ENCODE measurements at places on chromosomes 2 and 18.

DNA sequence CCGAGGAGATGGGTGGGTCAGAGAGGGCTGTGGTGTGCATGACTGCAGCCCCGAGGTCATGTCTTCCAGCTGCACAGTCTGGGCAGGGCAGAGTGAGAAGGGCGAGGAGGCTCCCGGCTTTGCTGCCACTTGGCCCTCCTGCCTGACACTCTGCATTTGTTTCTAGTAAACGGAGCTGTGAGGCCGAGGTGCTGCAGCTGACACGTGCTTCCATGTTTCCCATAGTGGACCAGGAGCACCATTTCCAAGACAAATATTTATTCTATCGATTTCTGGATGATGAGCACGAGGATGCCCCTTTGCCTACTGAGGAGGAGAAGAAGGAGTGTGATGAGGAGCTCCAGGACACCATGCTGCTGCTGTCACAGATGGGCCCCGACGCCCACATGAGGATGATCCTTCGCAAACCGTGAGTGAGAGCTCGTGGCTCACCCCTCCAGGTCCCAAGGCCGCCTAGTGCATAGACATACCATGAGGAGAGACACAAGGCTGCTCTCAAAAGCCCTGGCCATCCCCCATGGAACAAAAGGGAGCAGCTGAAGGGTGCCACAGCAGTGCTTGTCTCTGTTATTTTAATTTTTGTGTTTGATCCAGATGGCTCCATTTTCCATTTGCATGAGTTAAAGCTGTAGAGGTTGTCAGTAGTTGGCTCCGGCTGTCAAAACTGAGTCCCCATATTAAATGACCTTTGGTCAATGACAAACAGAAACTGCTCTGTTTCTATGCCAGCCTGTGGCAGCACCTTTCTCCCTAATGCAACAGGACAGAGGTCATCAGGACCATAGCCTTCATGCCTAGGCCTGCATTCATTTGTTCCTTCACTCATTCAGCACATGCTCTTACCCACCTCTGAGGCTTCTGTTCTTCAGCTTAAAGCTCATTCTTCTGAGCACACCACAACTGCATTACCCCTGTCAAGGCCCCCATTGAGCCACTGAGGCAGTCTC lies 108.3 kb upstream of the MAP3K20 start:
- DNase-seq, result no peak

DNA sequence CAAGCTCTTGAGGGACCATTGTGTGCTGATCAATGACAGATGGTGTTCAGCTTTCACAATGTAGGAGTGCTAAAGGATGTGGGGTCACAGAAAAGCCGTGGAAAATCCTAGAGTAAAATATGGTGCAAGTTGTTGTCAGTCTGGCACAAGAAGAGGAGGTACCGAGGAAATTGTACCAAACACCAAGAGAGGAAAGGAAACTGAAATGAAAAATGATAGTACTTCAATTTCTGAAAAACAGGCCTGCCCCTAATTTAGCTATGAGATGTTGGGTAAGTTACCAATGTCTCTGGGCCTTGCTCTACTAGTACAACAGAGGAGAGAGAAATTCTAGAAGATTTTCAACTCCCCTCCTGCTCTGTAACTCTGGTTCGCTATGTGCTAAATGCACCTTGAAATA lies 78.8 kb upstream of the PELI1 start:
- DNase-seq, result no peak

DNA sequence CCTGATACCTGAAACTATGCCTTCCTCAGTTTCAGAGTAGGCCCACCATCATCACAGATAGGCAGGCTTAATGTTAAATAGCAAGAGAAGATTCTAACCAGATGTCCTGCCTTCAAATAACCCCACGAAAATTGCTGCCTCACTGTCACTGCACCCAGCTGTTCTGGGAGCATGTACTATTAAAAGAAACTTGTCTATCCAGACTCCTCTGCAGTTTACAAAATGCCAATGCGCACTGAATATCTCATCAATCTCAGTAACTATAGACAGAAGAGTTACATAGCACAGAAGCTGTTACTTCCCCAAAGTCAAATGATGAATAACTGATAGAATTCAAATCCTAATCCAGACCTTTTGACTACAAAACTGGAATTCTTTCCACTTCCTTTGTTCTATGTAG lies 43.9 kb downstream of the WDR75 start:
- no peak for DNase-seq

DNA sequence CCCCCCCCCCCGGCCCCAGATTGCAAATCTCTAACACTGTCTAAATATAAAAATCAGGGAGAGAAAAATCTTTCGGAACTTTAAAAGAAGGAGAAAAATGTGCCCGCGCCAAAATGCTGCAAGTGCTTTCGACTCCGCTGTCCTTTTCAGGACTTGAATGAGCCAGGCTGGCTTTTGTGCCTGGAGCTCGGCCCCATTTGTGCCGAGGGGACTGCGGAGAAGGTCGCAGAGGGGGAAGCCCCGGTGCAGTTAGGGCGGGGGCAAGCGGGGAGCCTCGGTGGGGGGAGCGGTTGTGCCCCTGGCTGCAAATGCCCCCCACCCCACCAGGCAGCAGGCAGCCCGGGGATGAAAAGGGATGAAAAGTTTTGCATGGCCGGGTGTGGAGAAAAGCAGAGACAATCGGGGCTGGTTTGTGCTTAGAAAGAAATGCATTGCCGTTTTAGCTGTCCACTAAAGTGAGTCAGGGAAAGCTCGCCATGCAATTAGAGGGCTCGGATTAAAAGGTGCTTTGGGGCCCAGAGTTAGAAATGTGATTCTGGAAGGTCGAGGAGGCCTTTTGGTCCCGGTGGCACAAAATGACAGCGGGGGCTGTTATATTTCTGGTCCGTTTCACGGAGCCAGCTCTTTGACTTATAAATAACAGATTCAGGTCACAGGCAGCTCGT lies 1.6 kb downstream of the INHBB start:
- no peak for DNase-seq

GRCh38 chr18:10946058-10946457 lies 203.3 kb downstream of the PIEZO2 start:
- no peak for DNase-seq

Measured in NCI-H446 treated with DMSO at 0.1 percent for 48 hours (cell line).